MG63 (cell line): ENCODE measurements at places on chromosomes 4 and X. TPM values are rescaled to one million over a fixed set of nuclear protein-coding genes. Genes with fewer than 3 reads are reported as not detected.

Gene ADH1A
- not detected in 2 replicates for total RNA-seq

Gene SOWAHD
- 1.2 TPM in 1 of 2 replicates, not detected in the other for total RNA-seq

Gene ARAP2
- total RNA-seq, result 1.3 and 1.9 TPM in 2 replicates

Gene CFP
- not detected in 2 replicates for total RNA-seq

Gene TCEAL6
- total RNA-seq, result not detected in 2 replicates

Gene NKX3-2
- total RNA-seq, result 1.2 and 1.5 TPM in 2 replicates

Gene EVC2
- total RNA-seq, result not detected in 2 replicates

Gene CXCL1
- total RNA-seq, result 0.20 and 2.5 TPM in 2 replicates

Gene LNX1
- total RNA-seq, result 7.4 and 16.5 TPM in 2 replicates

Gene UGT2B11
- not detected in 2 replicates for total RNA-seq

Gene MTNR1A
- not detected in 2 replicates for total RNA-seq

Gene PNMA3
- 0.40 TPM in 1 of 2 replicates, not detected in the other for total RNA-seq

Gene PPM1K
- total RNA-seq, result 1.3 and 2.5 TPM in 2 replicates

Gene H2BW2
- not detected in 2 replicates for total RNA-seq

Gene SHROOM3
- 6.6 and 10.0 TPM in 2 replicates for total RNA-seq

Gene OR13H1
- total RNA-seq, result not detected in 2 replicates

Gene MAGEA12
- total RNA-seq, result not detected in 2 replicates

Gene TMSB4X
- total RNA-seq, result 1,177 and 1,592 TPM in 2 replicates

Gene ERAS
- not detected in 2 replicates for total RNA-seq

Gene OPN1MW
- not detected in 2 replicates for total RNA-seq

Gene OTUD6A
- total RNA-seq, result not detected in 2 replicates

Gene USP17L22
- not detected in 2 replicates for total RNA-seq

Gene SSX4B
- total RNA-seq, result not detected in 2 replicates

Gene SAGE1
- total RNA-seq, result not detected in 2 replicates

Gene GRIA2
- total RNA-seq, result not detected in 2 replicates

Gene BRS3
- total RNA-seq, result not detected in 2 replicates

Gene CYSLTR1
- not detected in 2 replicates for total RNA-seq

Gene MAGEC1
- not detected in 2 replicates for total RNA-seq

Gene SMIM10
- 12.0 and 44.9 TPM in 2 replicates for total RNA-seq

Gene PAGE5
- not detected in 2 replicates for total RNA-seq

Gene PPARGC1A
- total RNA-seq, result not detected in 2 replicates
